Kasumi-1 (cell line): ENCODE measurements at places on chromosomes 2 and 18.

GRCh38 chr2:241769819-241770184 lies 6.8 kb upstream of the GAL3ST2 start:
- no peak for DNase-seq

- DNase-seq: no peak
Observed at GRCh38 chr2:121066526-121066925, 218.5 kb downstream of the TFCP2L1 start.

GRCh38 chr2:164850235-164850634 lies 8.6 kb upstream of the COBLL1 start:
- peak; percentile 89 for DNase-seq

DNA sequence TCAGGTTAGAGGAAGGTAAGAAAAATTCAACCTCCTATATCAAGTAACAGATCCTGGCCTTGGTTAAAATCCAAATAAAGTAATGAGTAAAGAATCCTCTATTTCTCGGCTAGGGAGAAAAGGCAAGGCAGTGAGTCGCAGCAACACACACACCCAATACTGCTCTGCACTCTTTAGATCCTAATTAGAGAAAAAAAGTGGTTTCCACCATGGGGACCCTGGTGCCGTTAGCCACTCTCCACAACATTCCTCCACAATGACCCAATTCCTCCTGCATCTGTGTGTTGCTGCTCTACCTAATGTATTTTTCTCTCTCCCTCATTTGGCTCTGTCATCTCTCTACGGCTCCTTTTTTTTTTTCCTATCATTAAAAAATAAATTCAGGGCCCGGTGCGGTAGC lies 462.7 kb downstream of the METTL4 start:
- DNase-seq: no peak

DNA sequence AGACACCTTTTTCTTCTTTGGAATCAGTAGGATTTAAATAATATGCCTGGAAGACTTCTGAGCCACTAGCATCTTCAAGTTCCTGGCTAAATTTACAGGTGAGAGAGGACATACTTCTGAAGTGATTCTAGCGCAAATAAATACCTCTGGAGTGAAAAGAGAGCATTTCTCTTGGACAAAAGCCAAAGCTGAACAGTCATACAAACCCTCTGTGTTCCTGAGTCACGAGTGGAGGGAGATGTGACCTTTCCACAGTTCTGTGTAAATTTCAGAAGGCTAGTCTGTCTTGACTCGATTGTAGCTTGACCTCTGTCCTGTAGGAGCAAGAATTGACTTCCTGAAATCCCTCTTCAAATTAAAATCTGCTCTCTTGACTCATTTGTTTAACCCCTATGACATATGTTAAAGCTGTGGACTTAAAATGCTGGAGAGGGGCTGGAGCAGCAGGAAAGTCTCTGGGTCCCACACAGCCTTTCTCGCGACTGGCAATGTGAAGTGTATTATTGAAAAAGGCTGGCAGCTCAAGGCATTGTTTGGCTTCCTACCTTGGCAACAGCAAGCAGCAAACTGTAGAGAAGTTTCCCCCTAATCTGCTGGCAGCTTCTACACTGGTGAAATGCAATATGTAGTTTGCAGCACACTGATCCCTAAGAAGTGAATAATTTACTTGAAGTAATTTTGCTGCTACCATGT lies 79.6 kb upstream of the GCFC2 start:
- no peak for DNase-seq

DNA sequence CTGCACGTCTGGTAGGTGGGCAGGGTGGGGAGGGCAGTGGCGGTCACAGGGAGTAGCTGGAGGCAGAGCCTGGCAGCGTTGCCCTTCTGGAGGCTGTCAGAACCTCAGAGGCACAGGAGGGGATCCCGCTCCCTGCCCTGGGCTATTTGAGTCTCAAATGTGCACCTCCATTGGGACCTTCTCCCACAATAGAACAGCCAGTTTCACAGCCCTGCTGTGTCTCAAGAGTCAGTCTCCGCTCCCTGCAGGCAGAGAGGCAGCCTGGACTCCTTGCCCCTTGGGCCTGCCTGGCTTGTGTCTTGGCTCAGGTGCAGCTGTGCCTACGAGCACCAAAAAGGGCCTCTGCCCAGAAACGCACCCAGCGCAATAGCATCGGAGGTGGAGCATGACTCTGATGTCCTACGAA lies 57.4 kb downstream of the FAM168B start:
- DNase-seq: no peak

- DNase-seq: peak; percentile 95
Observed at GRCh38 chr2:126655500-126656430, at the start of gene GYPC. Gene GYPC, plus strand, starts transcription at chr2:126656158. Its CDS starts 106 bp downstream, at chr2:126656264.
